CD4-positive, alpha-beta T cell treated with Interleukin-1 beta for 1 hour (primary cell): ENCODE measurements at places on chromosomes 1 and 21.

DNA sequence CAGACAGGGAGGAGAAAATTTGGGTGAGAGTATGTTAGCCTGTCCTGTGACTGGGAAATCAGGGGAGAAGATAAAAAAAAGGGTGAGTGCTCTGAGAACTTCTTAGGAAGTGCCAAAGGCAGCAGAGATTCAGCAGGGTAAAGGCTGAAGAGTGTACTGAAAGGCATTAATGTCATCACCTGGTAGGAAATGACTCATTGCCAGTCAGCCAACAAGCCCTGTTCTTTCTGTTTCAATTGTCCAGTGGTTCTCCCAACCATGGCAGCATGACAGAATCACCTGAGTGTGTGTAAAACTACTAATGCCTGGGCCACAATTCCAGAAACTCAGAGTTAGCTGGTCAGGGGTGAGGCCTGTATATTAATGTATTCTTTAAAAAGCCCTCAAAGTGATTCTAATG, 83.5 kb downstream of the INTS7 start:
- DNase-seq, result no peak

DNA sequence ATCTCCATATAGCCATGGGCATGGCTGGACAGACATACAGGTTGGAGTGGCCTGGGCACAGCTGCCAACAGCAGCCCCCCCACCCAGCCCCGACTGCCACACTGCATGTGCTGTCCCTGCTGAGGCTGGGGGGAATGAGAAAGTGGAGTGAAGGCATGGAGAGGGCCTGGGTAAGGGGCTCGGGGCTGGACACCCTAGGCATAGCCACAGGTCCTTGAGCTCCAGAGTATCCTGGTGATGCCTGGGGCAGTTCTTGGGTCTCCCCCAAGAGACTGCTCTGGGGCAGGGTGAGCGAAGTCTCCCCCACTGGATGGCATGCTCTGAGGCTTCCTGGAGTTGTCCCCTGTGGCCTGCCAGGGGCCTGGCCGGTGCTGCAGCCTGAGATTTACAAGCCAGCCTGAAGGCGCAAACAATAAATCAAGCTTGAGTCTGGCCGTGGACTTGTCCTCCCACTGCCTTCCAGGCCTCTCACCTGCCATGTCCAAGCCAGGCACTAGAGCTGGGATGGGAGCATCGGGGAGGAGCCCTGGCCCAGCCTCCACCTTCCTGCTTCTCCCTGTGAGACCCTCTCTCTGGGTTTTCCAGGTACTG, 53.6 kb downstream of the FOXO6 start:
- no peak for DNase-seq

GRCh38 chr1:63958556-63958955, 184.7 kb downstream of the ROR1 start:
- DNase-seq, result no peak

- no peak for DNase-seq
Observed at GRCh38 chr1:30872033-30872947, 36.3 kb downstream of the SDC3 start.

DNA sequence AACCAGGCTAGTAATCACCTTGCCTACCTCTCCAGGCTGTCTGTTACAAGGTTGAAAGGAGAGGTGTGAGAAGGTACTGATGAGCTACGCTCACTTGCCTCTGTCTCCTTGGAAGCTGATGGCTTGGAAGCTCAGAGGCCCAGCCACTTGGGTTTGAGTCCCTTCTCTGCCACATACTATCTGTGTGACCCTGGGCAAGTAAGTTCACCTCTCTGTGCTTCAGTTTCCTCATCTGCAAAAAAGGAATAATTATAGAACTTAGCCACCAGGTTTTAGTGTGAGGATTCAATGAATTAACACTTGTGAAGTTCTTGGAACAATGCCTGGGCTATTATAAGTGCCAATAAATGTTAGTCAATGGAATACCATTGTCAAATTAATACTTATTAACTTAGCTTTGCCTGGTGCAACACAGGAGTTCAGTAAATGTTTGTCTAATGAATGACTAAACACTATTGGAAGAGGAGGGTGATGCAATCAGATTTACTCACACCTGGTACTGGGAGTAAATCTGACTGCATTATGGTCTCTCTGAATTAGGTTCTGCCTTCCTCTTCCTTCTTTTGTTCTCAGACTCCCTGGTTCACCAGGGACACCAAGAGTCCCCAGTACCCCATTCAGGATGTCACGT, 55.5 kb downstream of the TRABD2B start:
- DNase-seq, result no peak

DNA sequence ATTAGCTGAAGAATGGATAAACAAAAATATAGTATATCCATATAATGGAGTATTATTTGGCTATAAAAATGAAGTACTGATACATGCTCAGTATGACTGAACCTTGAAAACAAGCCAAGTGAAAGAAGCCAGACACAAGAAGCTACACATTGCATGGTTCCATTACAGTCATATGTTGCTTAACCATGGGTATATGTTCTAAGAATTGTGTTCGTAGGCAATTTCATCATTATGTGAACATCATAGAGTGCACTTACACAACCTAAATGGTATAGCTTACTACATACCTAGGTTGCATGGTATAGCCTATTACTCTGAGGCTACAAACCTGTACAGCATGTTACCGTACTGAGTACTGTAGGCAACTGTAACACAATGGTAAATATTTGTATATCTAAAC, 28.6 kb upstream of the FCAMR start:
- no peak for DNase-seq

DNA sequence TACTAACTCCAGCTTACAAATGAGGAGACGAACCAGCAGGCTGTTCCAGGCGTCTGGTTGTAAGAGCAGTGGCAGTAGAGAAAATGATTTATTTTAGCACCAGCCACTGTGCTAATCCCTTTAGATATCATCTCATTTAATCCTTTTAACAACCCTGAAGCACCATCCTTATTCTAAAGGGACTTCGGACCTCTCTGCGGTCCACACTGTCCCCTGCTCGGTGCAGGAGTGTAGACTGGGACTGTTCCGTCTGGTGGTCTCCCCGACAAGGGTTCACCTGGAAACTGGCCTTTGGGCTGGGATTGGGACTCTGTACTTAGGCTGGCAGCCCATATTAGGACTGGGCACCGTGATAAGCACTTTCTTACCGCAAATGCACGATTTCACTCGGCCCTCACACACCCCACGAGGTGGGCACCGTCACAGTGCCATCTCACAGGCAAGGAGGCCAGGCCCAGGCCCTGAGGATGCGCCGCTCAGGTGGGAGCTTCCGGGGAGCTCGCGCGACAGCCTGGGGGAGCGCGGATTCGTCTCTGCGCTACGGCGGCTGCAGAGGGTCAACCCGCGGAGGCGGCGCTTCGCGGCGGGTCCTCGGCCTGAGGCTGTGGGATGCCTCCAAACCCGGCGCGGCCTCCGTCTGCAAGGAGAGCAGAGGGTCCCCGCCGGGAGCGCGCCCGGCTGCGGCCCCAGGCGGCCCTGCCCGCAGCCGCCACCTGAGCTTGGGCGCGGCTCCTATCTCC, 45.2 kb downstream of the ATP1A1 start:
- DNase-seq, result peak; percentile 87

- DNase-seq, result no peak
Observed at GRCh38 chr1:246609632-246610031, 43.4 kb downstream of the CNST start.

DNA sequence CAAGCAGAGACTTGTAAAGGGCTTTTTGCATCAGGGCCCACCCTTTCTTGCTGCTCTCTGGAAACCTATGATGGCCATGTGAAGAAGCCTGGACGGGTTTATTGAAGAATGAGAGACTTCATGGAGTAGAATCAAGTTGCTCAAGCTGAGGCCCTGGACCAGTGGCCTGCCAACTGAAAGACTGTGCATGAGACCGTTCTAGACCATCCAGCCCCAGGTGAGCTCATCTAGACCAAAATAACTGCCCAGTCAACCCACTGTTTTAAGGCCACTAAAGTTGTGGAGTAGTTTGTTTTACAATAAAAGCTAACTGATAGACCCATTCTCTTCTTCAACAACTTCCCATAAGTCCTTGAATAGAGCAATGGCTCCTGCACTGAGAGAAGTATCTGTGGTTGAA, 11.8 kb upstream of the ENAH start:
- DNase-seq, result no peak

- no peak for DNase-seq
Observed at GRCh38 chr1:31679676-31680230, 24.1 kb downstream of the COL16A1 start.

DNA sequence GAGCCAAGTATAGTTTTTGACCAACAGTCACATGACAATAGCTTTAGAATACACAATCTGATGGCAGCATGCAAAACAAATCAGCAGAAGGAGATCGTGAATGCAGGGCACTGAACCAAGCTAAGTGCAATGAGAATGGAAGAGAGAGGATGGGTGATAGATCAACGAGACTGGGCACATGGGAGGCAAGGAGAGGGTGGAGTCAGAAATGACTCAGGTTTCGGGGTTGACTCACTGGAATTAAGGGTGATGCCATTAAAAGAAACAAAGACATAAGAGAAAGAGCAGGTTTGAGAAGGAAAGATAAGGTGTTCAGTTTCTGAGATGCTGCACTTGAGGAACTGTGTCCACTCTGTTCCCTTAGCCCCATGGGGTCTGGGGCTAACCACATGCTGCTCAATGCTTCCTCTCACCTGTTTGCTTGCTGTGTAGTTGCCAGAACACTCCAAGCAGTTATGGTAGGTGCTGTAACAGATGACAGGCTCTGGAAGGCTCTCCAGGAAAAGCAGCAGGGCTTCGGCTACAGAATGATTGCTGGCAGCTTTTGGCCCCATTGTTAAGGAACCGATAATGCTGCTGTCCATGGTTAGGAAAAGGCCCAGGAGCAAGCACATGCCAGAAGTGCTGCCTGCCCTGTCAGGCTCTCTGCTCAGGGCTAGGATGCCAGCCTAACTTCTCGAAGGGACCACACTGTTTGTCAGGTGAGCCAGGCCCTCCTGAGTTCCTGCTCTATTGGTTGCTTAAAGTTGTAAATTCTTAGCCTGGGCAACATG, 6.1 kb upstream of the MTF1 start:
- DNase-seq, result no peak

GRCh38 chr21:43762303-43763128, 13.6 kb downstream of the CSTB start:
- DNase-seq, result no peak

DNA sequence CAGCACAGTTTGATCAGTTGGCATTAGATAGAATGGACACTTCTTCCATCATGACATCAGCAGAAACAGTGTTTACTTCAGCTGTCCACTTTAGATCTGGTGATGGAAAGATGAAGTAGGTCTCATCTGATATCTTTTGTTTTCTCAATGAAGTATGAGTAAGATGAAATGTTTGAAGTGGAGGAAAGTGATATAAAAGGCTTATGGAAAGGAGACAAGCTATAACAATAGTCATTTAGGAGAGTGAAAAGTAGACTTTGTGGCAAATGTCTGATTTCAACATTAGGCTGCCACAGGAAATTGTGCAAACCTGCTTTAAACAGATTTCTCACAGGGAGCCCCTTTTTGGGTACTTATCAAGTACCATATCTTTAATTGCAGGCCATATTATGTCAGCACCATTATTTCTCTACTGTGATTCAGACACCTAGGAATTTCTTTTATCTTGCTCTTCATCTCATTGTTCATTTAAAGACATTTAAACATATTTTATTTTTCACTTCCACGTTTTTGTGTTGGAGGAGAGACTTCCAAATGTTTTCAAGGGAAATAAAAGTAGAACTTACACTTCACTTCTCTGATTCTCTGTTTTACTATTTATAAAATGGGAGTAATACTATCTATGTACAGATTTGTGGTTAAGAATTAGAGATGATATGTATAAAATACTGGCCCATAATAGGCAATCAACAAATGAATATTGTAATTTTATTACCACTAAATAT, 18.1 kb downstream of the PDC start:
- no peak for DNase-seq

- no peak for DNase-seq
Observed at GRCh38 chr1:185601189-185601588, 133.0 kb upstream of the HMCN1 start.

DNA sequence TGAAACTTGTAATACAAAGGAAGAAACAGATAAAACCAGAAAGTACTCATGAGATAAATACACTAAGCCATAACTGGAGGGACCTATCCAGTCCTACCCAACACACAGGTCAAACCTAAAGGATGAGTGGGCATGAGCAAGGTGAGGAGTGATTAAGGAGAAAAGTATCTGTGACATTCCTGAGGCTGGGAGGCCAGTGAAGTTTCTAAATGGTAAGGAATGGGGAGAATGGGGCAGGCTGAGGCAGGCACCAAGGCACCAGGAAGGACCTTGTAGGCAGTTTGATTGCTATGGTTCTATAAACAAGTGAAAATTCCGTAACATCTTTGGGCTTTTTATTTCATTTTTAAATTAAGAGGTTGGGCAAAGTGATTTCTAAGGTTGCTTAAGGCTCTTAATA, 10.4 kb downstream of the DDX59 start:
- no peak for DNase-seq

- no peak for DNase-seq
Observed at GRCh38 chr1:227666286-227666685, 68.8 kb downstream of the JMJD4 start.

DNA sequence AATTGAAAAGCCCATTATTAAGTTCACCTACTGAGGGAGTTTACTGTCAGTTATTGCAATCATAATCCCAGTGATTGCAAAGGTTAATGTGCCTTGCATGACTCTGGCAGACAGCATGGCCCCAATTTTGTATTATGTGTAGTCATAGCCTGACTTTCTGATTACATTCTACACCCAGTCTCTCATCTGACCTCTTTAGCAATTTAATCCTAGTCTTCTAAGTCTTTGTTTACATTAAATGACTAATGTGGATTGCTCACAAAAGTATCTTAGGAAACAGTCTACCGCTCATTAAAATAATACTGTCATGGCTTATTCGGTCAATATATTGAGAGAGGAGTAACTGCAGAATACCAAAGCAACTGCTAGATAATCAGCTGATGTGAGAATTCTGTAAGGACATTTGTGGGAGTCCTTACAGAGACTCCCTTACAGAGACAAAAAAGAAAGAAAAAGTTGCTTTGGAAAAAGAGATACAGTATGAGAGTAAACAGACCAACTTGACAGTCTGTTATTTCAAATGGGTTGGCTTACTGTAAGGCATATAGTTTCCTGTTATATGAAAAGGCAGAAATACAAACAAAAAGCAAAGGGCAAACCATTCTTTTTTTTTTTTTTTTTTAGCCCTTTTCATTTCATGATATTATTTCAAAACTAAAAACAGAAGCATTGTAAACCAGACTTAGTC, 42.8 kb downstream of the SMG7 start:
- no peak for DNase-seq

DNA sequence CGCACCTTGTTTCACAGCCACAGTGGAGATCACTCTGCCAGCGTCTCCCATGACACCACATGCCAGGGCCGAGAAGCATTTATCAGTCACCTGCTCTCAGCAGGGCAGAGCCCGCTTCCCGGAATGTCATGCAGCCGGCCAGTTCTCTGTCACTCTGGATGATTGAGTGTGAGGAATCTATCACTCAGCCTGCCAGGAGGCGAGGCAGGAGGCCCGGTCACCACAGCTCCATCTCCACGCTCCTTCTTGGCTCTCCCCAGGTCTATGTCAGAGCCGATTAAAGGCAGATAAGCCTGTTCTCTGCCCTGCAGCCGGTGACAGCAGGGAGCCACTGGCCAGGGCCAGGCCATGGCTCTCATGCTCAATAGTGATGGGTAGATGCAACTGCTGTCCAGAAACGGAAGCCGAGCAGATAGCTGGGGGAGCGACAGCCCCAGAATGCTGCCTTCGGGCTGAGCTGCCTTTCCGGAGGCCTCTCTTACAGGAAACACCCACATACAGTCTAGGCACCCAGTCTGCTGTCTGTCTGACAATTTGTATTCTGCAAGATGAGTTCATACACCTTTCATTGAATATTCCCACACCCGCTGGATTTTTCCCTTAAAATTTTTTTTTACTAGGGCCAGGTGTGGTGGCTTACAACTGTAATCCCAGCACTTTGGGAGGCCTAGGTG, 64.1 kb downstream of the ACTL8 start:
- no peak for DNase-seq
